Fibroblast of upper back skin (primary cell): ENCODE measurements at places on chromosomes 3 and 15.

- no peak for DNase-seq
Observed at GRCh38 chr15:22956978-22957260, 23.2 kb downstream of the CYFIP1 start.

DNA sequence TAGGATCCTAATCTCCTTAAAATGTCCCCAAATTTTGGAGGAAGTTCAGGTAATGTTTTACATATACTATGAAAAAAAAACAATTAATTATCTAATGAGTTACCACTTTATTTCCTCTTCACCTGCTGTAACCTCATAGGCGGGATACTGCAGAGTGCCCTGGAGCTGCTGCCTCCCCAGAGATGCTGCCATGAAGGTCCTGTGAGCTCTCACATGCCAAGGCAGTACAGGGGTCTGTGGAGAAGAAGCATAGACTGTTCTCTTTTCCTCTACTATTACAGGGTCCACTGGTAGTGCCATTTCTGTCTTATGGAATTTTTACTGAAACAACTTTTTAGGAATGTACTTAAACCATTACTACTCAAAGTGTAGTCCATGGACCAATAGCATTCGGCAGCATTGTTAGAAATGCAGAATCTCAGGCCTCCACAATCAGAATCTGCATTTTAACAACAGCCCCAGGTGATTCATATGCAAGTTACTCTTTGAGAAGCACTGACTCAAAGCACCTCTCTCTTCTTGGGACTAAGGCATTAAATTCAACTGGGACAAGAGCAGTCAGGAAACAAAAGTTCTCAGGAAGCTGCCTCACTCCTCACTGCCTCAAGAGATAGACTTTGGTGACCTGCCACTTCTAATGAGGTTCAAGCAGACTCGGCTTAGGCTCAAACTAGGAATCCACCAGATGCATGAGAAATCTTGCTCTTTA, 30.3 kb upstream of the CPOX start:
- DNase-seq: no peak

DNA sequence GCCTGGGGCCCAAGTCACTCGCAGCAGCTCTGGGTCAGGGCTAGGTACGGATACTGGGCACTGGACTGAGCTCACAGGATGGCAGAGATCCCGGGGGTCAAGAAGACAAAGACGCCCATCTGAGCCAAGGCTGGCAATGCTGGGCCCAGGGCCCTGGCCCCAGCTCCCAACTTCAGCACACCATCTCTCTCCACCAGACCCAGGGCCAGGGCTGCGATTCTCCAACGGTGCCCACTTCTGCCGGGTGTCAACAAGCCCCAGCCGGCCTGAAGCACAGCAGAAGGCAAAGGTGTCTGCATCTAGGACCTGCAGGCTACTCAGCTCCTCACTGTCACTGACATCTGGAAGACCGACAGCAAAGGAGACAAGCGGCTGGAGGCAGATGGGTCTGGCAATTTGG, 8.6 kb downstream of the WDR73 start:
- DNase-seq: no peak

DNA sequence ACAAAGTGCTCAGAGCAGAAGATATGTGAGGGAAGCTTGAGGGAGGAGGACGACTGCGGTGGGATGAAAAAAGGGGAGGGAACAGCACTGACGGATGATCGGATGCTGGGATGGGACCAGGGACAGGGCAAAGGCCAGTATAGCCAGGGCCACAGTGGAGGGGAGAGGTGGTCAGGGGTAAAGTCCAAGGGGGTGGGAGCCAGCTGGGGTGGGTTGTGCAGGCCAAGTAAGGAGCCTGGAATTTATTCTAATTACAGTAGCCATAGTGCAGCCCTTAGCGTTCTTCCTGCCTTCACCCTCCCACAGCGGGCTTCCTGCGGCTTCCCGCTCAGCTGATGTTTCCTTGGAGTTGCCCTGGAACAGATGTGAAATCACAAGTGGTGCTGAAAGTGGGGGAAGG, 7.6 kb upstream of the APEH start:
- DNase-seq: peak; percentile 43

DNA sequence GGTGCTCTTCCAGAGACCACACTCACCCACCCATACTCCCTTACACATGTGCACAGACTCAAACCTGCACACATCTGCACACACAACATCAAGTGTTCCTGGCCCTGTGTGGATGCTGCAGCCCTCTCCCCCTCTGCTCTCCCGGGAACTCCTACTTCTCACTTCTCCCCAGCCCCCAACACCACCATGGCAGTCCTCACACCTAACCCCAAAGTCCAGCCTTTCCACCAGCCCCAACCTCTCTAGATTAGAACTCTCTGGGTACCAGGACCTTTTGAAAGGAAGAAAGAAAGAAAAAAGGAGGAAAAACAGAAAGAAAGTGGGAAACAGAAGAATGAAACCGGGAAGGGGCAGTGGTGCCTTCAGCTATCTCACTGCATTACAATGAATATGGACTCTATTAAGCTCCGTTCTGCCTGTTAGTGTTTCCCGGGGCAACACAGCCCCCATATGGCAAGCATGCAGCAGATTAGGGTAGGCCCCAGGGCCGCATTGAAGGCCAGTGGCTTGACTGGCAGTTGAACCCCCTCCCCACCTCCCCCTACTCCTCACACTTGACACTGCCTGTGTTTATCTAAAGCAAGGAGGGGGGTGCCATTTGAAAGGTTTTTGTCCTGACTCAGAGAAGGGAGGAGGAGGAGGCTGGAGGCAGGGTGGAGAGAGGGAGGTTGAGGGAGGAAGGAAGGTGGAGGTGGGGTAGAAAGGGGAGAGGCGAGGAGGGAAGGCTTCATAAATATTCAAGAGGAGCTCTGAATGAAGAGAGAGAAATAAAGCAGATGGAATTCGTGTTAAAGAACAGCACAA, 30.1 kb downstream of the BOC start:
- DNase-seq: peak; percentile 91

DNA sequence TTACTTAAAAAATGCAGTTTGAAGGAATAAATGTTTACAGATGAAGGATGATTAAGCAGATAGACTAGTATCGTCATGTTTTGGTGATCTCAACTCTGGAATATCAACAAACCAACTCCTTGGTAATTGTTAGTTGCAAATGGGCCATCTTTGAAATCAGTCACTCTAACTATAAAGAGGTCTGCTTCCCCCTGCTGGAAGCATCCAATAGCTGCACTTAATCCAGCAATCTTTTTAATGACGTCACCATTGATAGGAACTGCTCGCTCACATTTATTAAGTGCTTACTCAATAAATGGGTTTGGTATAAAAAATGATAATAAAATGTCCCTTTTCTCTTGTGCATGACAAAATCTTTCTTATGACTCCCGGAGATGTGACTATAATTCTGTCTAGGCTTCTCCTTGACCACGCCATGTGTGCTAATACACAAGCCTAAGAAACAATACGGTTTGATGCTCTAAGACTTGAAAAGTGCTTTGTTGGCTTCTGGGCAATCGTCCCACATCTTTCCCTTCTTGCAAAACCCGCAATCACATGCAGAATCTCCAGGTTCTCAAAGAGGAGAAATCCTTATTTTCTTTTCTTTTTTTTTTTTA, 227.6 kb upstream of the POU1F1 start:
- peak; percentile 77 for DNase-seq

GRCh38 chr3:189677667-189678066, 46.5 kb downstream of the TP63 start:
- DNase-seq: no peak

DNA sequence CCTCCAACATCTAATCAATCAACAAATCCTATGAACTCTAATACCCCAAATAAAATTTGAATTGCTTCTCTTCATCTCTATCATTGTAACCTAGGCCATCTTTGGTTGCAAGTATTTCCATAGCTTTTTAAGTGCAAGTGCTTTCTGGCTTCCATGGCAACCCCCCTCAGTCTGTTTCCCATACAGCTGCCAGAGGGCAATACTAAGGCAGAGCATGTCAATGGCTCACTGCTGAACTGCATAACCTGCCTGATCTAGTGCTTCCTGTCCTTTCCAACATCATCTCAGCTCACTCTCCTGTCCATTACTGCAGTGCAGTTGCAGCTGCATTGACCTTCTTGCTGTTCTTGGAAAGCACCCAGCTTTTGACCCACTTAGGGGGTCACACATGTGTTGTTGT, 198.4 kb downstream of the WNT5A start:
- DNase-seq: no peak

- DNase-seq: peak; percentile 98
Observed at GRCh38 chr3:10366651-10367101, 45.8 kb upstream of the SEC13 start.

DNA sequence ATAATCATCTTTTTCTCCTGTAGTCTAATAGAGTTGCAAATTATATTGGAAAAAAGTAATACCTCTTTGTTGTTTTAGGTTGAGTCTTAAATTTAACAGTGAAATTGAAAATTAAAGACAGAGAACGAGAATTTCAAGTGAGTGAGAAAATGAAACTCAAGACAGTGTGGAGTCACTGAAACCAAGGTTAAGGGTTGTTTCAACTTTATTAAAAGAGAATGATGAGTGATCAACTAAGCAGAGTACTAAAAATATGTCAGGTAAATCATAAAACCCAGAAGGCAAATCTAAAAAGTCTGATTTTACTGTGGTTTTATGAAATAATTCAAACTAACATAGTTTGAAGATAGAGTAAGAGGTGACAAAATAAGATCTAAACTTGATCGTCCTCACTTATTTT, 782.5 kb upstream of the SEMA6D start:
- no peak for DNase-seq

DNA sequence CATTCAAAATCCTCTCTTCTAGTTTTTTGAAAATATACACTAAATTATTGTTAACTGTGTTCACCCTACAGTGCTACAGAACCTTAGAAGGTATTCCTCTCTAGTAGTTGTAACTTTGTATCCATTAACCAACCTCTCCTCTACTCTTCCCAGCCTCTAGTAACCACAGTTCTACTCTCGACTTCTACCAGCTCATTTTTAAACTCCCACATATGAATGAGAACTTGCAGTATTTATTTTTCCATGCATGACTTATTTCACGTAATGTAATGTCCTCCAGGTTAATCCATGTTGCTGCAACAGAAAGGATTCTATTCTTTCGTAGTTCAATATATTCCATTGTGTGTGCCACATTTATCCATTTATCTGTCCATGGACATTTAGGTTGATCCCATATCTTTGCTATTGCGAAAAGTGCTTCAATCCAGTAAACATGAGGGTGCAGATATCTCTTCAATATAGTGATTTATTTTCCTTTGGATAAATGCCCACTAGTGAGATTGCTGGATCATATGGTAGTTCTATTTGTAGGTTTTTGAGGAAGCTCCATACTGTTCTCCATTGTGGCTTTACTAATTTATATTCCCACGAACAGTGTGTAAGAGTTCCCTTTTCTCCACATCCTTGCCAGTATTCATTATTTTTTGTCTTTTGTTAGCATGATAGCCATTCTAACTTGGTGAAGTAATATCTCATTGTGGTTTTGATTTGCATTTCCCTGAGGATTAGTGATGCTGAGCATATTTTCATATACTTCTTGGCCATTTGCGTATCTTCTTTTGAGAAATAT, 113.7 kb upstream of the SMAD3 start:
- DNase-seq: peak; percentile 71

- peak; percentile 36 for DNase-seq
Observed at GRCh38 chr3:56003129-56003528, 465.1 kb downstream of the ERC2 start.

DNA sequence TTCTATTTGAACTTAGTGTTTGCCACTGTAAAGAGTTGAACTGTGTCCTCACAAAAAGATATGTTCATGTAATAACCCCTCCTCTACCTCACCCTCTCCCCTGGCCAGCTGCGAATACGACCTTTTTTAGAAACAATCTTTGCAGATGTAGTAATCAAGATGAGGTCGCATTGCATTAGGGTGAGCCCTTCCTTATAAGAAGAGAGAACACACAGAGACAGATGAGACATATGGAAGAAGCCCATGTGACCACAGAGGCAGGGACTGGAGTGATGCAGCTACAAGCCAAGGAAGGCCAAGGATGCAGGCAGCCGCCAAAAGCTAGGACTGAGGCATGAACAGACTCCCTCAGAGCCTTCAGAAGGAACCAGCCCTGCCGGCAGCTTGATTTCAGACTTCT, 27.6 kb downstream of the GPR176 start:
- DNase-seq: peak; percentile 29

DNA sequence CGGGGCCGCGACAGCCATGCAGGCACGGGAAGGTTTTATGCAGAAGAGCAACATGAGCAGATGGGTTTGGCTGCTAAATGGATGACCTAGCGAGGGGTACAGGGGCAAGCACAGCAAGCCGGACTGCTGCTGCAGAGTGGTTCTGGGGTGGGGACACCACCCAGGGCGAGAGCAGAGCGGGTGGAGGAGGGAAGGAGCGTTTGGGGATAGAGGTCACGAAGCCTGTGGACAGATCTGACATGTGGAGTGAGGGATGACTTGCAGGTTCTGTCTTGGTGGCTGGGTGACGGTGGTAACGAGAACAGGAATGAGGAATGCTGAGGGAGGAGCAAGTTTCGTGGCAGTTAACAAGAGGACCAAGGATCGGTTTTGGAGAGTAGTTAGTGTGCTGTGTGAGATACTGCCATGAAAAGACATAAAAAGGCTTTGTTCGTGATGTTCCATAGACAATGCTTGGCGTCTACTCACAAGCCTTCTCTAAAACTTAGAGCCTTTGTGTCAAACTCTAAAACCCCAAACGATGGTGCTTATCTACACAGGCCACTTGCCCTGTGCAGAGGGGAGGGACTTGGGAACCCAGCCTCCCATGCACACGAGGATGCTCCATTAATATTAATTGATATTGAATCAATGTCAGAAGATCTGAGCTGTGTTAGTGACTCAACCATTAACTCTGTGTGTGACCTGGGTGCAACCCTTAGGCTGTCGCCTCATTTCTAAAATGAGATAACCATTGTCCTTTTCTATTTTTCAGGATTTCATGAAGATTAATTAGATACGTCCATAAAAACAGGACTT, 132.7 kb upstream of the SLC2A2 start:
- DNase-seq: no peak

- DNase-seq: peak; percentile 87
Observed at GRCh38 chr3:73661265-73661664, 36.5 kb upstream of the PDZRN3 start.

- DNase-seq: no peak
Observed at GRCh38 chr3:32349184-32349583, 42.5 kb upstream of the CMTM7 start.

- no peak for DNase-seq
Observed at GRCh38 chr3:72341380-72341770, 506.9 kb downstream of the SHQ1 start.

- DNase-seq: peak; percentile 26
Observed at GRCh38 chr3:138197058-138197457, 10.0 kb downstream of the ARMC8 start.

GRCh38 chr3:194135516-194135805, 487 bp upstream of the HES1 start:
- DNase-seq: peak; percentile 23

- DNase-seq: no peak
Observed at GRCh38 chr3:197234947-197235914, 63.2 kb downstream of the DLG1 start.

DNA sequence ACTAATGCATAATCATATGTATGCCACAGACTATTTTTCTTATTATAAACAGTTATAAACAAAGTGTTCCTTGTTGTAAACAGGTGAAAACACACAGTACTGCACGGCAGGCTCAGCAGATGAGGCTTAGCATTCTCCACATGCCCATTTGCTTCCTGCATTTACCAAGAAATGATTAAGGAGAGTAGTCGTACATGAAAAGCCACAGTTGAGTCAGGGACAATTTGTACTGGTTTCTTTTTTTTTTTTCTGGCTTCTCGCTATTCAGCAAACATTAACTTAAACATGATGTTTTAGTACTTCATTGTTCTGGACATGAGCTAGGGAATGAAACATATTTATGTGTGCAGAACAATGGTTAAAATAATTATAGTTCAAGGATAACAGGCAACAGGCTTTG, 63.4 kb downstream of the GHSR start:
- DNase-seq: no peak
